Omental fat pad (tissue), 4 donors: ENCODE measurements at places on chromosomes 2 and 18. TPM values are rescaled to one million over a fixed set of nuclear protein-coding genes. Genes with fewer than 3 reads are reported as not detected.

SLC19A3 gene
- 537 TPM for total RNA-seq

ACADL gene
- 17.3 TPM for total RNA-seq

TNFRSF11A gene
- total RNA-seq = 4.6 TPM

MARCO gene
- 20.3 TPM for total RNA-seq

SNRNP27 gene
- 68.2 TPM for total RNA-seq

BUB1 gene
- 0.25 TPM for total RNA-seq

NCKAP5 gene
- total RNA-seq = 1.3 TPM

DOK6 gene
- 0.19 TPM for total RNA-seq

PLEKHH2 gene
- total RNA-seq = 30.3 TPM
